Left ventricle myocardium inferior (tissue), 1 donor: ENCODE measurements at places on chromosomes 2 and 18. TPM values are rescaled to one million over a fixed set of nuclear protein-coding genes. Genes with fewer than 3 reads are reported as not detected.

DNA sequence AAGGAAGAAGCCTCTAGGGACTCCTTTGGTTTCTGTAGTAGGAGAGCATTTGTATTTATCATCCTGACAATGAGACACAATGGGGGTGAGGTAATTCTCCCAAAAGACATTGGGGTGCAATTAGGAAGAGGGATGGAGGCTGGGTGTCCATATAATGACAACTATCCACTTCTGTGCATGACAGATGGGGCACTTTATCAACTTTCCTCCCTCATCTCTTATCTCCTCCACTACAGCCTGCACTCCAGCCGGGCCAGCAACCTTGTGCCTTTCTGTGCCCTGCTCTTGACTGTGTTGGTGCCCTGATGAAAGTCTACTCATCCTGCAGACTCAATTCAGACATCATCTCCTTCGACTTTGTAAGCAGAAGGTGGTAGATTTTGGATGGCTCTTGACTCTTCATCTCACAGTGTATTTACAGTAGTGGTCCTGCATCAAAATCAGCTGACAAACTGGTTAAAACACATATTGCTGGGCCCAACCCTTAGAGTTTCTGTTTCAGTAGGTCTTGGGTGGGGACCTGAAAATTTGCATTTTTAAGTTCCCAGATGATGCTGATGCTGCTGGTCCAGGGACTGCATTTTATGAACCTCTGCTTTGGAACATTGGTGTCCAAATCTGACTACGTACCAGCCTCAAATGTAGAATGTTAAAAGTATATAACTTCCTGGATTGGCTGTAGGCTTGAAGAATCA is 40.8 kb upstream of the CFAP36 start:
- no peak for DNase-seq

GRCh38 chr2:143000599-143000998 is 123.1 kb downstream of the KYNU start:
- DNase-seq: no peak

- no peak for DNase-seq
Measured at GRCh38 chr2:172394002-172394401, 33.4 kb upstream of the ITGA6 start.

IL1B gene
- 0.27 TPM for total RNA-seq
